ENCODE measurements at places on chromosomes 11 and 22. TPM values are rescaled to one million over a fixed set of nuclear protein-coding genes. Genes with fewer than 3 reads are reported as not detected.

The C22orf31 gene
- not detected for total RNA-seq

DNA sequence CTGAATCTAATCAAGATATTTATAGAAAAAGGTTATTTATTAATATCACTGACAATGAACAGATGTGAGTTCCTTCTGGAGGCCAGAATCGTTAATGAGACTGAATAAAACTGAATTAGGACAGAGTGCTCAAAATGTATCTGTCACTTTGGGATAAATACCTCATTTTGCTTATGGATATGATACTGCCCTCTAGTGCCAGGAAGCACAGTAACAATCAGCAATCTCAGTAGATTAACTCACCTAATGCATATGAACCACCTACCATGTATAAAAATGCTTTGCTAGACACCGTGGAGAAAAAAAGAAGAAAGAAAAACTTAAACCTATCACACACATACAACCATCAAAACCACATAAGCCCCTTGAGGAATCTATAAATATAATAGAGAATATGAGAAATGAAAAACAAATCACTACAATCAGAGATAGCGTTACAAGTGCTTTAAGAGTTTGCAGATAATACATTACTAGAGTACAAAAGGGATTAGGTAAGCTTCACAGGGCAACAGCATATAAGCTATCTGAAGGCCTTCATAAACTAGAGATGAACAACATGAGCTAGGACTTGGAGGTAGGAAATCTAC lies 117.4 kb downstream of the SGSM3 start:
- H3K27ac ChIP-seq, result no peak overlapping the region
- DNase-seq, result no peak
- H3K27me3 ChIP-seq, result no peaks in the 10 kb centered on the region
- peaks cover 12% of the 10 kb centered on the region for H3K36me3 ChIP-seq

The RTN4RL2 gene
- total RNA-seq, result 3.6 TPM

The ESAM gene
- total RNA-seq, result 1.0 TPM

GRCh38 chr11:8020244-8020597 lies 33.1 kb downstream of the EIF3F start:
- H3K4me1 ChIP-seq, result peaks cover 8% of the 10 kb centered on the region
- no peak for DNase-seq
- no peaks in the 10 kb centered on the region for H3K36me3 ChIP-seq
- H3K27me3 ChIP-seq, result peaks cover 55% of the 10 kb centered on the region

The GUCY1A2 gene
- total RNA-seq, result not detected
